ENCODE measurements at places on chromosomes 12 and 14.
A peak's percentile ranks its signal among the peaks of the same experiment; 100 is the strongest.

- DNase-seq = no peak
These were observed 267.7 kb downstream of the RASSF9 start for GRCh38 chr12:85568395-85569103.

GRCh38 chr14:56244138-56244789 lies 126.1 kb downstream of the PELI2 start:
- DNase-seq = no peak

GRCh38 chr12:22518998-22519397 lies 25.3 kb downstream of the C2CD5 start:
- no peak for DNase-seq

DNA sequence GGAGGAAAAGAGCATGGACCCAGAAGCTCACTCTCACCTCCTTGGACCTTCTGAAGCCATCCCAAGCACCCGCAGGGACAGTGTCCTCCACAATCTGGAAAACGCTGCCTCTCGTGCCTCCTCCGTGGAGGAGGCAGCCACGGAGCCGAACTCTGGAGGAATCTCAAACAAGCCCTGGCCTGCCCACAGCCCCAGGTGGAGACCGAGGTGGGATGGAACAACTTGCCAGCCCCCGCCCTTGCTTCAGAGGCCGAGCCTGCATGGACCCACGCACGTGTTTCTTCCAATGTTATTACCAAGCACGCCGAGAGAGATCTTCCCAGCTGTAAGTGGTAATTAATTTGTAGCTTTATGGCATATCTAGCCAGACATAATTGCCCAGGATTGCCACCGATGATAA lies 61.3 kb downstream of the SCARB1 start:
- DNase-seq = no peak

DNA sequence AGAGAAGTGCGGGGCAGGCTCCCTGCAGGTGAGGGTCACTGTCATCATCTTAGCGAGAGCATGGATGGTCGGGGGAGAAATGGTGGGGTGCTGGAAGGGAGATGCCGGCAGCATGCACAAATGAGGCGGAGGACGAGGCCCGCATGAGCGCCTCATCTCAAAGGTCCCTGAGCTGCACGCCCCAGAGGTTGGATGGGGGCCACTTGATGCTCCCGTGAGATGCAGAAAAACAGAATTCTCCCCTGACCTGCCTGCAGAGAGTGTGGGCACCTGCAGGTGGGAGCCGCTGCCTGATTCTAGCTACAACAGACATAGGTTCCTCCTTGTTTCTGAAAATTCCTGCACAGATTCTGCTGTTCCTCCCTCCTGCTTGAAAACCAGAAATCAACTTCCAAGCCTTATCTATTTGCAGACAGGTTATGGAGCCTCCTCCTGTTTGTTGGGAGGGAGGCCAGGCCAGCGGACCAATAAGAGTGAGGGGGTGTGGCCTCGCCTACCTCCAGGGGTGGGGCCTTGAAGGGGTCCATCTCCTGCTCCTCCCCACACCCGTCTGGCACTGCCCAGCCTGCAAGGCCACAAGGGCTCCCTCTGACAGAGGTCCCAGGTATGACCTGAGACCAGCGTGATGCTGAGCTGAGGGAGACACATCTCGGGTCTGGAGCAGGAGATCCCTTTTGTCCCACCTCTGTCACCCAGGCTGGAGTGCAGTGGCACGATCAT lies 67.2 kb downstream of the KDM2B start:
- DNase-seq = no peak

DNA sequence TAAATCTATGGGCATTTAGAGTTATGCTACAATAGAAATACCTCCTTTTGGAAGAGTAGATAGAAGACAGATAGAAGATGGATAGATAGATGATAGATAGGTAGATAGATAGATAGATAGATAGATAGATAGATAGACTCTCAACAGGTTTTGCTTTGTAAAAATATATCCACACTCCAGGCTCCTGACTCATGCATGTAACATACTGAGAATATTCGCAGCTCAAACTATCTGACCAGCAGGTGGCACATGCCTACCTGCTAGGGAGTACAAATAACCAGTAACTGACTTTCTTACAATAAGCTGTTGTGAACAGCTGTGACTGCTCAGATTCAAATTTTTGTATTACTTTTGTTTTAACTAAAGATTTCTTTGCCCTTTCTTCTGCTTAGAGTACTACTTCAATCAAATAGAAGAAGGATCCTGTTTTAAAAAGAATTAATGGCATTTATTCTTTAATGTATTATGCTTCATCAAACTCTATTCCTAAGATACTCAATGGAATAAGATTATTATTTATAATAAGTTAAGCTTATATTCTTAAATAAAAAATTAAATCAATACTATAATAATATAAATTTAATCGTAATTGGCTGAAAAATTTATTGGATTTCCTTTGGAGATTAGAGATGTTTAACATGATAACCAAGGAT lies 15.8 kb upstream of the CPNE8 start:
- DNase-seq = peak; percentile 16

GRCh38 chr14:100840286-100841065 lies 14.6 kb downstream of the MEG3 start:
- DNase-seq = no peak

DNA sequence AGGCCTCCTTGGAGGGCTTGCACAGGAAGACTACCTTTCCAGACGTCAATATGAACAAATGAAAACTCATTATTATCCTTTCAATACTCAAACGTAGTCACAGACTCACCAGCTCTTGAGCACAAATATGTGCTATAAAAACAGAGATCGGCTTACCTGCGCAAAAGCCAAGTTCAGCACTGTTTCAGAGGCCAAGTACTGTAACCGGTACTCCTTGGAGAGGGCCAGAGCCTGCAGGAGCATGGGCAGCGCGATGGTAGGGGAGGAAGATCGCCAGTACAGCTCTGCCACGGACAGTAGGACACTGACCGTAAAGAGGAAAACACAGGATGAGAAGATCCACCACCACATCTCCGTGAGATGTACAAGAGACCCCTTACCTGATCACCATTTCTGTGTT lies 21.6 kb upstream of the CAMKK2 start:
- DNase-seq = no peak

GRCh38 chr14:24270537-24271133 lies 762 bp downstream of the RABGGTA start:
- DNase-seq = no peak

DNA sequence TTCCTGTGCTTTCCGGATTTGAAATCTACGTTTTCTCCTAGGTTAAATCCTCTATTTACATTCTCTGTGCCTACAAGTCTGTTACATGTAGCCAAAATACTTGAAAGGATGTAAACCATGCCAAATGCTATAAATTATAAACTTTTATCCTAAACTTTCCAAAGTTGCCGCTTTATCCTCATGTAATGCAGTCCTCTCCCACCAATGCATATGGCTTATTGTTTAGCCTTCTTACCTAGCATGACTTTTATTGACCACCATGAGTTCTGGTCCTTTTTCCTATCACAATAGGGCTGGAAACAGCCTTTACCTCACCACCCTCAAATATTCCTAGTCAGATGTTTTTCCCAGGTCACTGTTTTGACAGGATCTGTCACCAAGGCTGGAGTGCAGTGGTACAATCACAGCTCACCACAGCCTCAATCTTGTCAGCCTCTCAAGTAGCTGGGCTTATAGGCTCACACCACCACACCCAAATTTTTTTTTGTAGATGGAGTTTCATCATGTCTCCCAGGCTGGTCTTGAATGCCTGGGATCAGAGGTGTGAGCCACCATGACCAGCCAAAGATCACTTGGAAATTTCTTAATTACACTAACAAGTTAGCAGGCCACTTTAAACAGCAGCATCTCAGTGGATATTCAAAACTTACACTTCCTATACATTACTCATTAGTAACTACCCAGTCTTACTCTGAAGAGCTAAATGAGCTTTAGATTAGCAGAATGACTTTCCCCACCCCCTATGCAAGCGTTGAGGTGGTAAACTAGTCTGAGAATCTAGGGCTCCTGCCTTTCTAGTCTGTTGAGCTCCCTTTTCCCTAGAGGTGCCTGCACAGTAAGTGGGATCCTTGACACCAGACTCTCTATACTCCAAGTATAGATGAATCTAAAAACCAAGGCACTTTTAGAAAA lies 4.1 kb downstream of the TUBA1B start:
- no peak for DNase-seq

GRCh38 chr14:104357689-104358527 lies 219.5 kb downstream of the KIF26A start:
- no peak for DNase-seq

DNA sequence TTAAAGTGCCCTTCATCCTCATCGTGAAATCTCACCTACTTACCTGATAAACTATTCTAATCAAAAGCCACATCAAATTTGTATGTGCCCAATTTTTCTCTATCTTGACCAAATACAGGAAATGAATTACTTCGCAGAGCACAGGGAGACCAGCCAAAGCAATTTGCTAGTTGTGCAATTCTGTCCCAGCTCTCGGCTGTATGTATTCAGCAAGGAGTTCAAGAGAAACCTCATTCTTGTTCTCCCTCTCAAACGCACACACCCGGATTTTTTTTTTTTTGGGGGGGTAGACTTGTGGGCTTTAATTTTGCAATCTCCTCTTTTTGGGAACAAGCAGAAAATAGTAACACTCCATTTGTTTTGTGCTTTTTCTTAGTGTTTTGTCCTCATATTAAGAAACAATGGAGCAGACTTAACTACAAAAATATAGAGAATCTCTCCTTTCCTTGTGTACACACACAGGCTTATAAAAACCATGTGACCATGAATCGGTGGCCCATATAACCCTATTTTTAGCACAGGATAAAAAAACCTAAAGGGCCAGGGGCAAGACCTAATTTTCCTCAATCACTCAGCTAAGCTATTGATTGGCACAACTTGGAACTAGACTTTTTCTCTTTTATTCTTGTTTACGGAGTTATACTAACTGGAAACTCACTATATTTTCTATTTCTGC lies 64.2 kb downstream of the MBIP start:
- no peak for DNase-seq

DNA sequence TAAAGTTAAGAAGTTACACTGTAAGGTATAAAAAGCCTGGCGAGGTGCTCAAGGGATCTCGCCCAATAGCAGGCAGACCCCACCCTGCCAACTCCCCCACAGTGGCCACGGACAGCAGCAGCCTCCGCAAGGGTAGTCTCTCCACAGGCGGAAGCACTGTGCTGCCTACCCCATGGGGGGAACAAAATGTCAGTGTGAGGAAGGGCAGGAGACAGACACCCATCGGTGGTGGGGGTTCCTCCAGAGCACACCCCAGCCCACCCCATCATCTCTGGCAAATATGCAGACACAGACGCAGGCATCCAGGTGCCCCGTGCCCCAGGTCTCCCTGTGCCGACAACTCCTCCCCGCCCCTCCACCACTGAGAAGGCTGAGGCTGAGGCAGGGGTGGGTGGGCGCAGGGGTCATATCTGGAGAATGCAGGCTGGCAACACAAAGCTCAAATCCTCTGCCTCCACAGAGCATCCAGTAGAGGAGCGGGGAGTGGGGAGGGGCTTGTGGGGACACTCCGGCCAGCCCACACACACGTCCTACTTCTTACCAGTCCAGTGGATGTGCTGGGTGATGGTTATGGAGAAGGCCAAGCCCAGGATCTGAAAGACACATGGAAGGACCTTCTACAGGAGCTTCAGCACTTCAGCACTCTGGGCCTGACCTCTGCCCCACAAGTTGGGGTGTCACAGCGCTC lies 68.3 kb upstream of the DDX11 start:
- DNase-seq = no peak

DNA sequence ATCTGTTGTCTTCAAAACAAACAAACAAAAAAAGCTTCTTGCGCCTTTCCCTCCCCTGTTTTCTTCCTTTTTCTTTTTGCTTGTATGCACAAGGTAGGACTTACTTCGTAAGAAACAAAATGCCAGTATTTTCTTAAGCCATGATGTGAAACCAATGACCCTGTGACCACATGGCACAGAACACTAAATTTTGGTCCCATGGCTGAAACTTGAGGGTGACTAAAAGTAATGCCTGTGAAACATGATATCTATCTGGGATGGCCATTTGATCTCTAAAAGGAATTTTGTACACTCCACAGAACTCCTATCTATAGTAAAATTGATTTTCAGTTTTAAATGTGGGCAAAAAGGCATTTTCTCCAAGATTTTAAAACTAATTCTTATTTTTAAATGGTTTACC lies 63.6 kb downstream of the PAPOLA start:
- DNase-seq = no peak

- no peak for DNase-seq
These were observed 34.9 kb upstream of the EML1 start for GRCh38 chr14:99758121-99758821.

GRCh38 chr14:64506721-64507120 lies 2.2 kb downstream of the ZBTB1 start:
- no peak for DNase-seq

DNA sequence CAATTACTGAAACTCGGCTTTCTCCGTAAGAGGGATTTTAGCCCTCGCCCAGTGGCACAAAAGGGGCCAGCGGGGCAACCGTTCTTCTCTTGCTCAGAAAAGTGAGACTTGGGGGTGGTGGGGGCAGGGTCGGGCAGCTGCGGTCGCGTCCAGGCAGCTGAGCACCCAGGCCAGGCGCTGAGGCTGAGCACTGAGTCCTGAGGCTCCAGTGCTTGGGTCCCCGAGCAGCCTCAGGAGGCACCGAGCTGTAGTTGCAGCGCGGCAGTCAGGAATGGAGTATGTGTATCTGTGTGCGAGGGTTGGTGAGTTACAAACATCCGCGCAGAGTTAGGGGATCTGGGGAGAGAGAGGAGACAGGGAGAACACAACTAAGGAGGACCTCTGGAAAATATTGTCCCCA lies 4.1 kb upstream of the HOXC6 start:
- no peak for DNase-seq

DNA sequence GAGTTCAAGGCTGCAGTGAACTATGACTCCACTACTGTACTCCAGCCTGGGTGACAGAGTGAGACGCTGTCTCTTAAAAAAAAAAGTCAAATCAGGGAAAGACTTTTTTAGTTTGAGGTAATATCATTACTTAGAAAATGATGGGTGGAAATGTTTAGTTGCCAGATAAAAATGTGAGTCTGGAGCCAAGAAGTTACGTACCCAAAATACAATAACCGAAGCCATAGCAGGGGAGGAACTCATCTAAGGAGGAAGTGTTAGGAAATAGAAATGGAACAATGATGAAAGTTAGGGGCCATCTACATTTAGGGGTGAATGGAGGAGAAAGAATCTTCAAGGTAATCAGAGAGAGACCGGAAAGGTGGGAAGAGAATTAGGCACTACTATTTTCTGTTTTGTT lies 98.8 kb downstream of the DACT1 start:
- DNase-seq = no peak

DNA sequence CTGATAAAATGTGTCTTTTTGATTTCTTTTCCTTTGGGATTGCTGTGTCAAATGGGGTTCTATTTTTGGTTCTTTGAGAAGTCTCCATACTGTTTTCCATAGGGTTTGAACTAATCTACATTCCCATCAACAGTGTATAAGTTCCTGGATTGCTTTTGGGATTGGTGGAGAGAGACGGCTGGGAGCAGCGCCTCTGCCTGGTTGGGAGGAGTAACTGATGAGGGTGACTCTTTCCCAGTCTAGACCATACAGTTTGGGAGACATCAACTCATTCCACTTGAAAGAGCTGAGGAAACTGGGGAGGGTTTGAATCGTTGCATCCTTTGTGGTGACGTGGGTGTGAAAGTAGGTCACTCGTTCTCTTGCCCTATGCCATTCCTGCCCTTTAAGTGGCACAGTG lies 42.3 kb upstream of the KCNA1 start:
- no peak for DNase-seq

All from progenitor cell of endocrine pancreas (in vitro differentiated cells).